ENCODE measurements at places on chromosomes 6 and 20.

DNA sequence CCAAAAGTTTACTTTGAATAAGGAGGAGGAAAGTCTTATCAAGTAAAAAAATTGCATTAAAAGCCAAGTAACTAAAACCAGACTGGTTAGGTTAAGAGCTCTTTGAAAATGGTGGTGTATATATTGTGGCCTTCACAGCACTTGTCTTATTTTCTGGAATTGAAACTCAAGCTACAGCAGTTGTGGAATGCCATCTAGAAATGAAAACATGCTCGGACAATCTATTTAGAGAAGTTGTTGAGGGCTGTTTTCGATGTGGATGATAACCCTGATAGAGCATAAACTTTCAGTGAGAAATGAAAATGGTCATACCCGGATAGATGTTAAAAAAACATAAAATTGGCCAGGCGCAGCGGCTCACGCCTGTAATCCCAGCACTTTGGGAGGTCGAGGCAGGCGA is 47.0 kb downstream of the ARID1B start:
- DNase-seq, result no peak

- DNase-seq, result no peak
Observed at GRCh38 chr20:63322933-63323273, 29.9 kb downstream of the COL20A1 start.

- no peak for DNase-seq
Observed at GRCh38 chr6:17505062-17505476, 95.0 kb upstream of the FAM8A1 start.

- no peak for DNase-seq
Observed at GRCh38 chr6:41476401-41476800, 69.8 kb upstream of the FOXP4 start.

DNA sequence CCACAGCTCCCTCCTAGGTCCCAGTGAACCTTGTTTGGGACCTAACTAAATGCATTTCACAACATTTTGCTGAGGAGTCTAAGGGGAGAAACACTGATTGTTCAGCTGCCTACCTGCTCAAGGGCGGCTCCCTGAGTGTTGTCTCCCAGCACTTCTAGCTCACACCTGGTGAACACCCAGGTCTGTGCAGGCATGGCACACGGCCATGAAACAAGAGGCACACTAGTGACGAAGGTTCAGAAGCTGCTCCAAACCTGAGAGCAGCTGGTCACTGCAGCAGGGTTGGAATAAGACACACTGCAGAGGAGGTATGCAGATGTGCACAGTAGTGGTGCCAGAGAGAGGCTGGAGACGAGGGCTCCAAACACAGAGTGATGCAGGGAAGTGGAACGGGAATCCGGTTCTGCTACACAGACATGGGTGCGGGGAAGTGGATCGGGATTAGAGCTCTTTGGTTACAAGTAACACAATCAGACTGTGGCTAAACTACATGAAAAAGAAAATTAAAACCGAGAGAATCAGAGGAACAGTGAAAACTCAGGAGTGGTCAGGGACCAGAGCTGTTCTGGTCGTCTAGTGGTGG is 486.1 kb upstream of the CDH4 start:
- DNase-seq, result no peak

GRCh38 chr6:128379577-128379976 is 140.8 kb downstream of the PTPRK start:
- no peak for DNase-seq

GRCh38 chr6:5718231-5718947 is 288.3 kb downstream of the NRN1 start:
- no peak for DNase-seq

GRCh38 chr6:66926060-66926459 is 1219.0 kb upstream of the EYS start:
- no peak for DNase-seq

- DNase-seq, result no peak
Observed at GRCh38 chr20:36818861-36819260, 45.3 kb upstream of the DSN1 start.

DNA sequence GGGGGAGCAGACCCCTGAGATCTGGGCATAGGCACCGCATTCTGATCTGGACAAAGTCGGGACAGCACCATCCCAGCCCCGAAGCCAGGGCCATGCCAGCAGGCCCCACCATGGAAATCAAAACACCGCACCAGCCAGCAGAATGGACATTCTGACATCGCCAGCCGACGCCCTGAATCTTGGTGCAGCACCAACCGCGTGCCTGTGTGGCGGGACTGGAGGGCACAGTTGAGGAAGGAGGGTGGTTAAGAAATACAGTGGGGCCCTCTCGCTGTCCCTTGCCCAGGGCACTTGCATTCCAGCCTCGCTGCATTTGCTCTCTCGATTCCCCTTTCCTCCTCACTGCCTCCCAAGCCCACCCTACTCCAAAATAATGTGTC is 2.0 kb downstream of the NNAT start:
- no peak for DNase-seq

DNA sequence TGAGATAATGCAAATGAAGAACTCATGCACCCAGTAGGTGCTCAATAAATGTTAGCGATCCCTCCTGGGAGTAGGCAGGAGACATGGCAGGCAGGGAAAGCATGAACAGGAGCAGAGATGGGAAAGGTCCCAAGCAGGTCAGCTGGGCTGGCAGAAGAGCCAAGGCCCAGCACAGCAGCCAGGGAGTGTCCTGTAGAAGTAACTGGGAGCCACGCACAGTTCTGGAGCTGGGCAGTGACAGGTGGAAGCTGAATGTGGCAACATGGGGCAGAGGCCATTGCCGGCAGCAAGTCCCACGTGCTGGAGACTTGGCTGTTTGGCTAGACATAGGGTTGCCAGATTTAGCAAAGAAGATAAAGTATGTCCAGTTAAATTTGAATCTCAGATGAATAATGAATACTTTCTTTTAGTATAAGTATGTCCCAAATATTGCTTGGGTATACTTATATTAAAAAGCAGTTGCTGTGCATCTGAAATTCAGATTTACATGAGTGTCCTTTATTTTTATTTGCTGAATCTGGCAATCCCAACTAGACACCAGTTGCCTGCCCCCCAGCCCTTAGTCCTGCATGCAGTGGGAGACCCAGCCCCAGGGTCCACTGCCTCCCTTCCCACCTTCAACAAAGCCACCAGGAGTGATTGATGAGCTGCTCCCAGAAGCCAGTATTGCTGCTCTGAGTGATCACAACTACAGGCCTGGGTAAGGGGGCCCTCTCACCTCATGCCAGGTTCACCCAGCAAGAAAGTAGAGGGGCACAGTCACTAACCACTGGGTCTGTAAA is 3.7 kb upstream of the LPIN3 start:
- DNase-seq, result no peak

DNA sequence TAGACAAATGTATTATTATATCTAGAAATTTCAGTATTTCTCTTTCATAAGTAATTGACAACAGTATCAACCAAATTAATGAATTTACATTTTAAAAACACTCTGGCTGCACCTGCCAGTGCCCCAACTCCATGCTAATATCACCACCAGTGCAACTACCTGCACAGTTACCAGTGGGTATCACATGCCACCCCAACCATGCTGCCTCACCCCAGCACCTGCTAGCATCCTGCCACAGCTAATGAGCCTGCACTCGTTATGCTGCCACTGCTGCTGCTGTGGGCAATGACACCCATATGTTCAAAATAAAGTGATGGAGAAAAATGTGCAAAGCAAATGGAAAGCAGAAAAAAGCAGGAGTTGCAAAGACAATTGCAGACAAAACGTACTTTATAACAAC is 855.9 kb upstream of the MANEA start:
- no peak for DNase-seq

DNA sequence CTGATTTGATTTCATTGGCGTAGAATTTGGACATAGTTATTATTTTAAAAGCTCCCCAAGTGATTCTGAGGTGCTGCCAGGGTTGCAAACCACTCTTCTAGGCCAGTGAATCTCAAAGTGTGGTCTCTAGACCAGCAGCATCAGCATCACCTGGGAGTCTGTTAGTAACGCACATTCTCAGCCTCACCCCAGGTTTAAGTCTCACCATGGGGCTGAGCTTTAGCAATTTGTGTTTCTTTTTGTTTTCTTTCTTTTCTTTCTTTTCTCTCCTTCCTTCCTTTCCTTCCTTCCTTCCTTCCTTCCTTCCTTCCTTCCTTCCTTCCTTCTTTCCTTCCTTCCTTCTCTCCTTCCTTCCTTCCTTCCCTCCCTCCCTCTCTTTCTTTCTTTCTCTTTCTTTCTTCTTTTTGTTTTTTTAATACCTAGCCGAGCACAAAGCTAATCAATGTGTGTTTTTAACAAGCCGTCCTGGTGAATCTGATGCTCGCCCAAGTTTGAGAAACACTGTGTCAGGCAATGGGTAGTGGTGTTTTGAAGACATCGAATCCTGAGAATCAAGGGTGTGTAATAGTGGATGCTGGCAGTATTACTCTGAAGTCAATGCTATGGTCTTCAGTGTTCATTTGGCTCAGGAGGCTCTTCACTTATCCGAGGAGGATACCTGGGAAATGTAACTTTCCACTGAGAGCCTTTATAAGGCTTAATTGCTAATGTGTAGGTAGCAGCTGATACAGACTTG is 104.9 kb downstream of the SLX4IP start:
- DNase-seq, result no peak

DNA sequence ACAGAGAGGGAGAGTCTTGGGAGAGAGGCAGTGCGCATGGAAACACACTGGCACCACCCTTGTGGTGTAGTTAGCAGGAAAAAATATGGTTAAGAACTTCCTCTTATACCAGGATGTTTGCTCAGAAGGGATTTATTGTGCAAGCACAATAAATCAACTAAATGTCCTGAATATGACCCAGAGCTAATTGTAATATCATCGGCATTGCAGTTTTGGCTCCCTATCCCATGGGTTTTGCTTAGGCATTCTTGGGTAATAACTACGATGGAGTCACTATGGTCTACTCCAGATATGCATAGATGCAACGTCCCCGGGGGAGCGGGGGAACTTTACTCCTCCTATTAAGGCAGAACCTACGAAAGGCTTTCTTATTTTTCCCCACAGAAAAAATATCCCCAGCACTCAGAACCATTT is 751.6 kb downstream of the EYS start:
- DNase-seq, result no peak

- DNase-seq, result no peak
Observed at GRCh38 chr20:48685300-48685699, 142.5 kb downstream of the PREX1 start.

- peak; percentile 71 for DNase-seq
Observed at GRCh38 chr6:7617801-7618764, 28.1 kb downstream of the SNRNP48 start.

GRCh38 chr6:33280539-33280938 is 3.6 kb downstream of the B3GALT4 start:
- DNase-seq, result no peak

DNA sequence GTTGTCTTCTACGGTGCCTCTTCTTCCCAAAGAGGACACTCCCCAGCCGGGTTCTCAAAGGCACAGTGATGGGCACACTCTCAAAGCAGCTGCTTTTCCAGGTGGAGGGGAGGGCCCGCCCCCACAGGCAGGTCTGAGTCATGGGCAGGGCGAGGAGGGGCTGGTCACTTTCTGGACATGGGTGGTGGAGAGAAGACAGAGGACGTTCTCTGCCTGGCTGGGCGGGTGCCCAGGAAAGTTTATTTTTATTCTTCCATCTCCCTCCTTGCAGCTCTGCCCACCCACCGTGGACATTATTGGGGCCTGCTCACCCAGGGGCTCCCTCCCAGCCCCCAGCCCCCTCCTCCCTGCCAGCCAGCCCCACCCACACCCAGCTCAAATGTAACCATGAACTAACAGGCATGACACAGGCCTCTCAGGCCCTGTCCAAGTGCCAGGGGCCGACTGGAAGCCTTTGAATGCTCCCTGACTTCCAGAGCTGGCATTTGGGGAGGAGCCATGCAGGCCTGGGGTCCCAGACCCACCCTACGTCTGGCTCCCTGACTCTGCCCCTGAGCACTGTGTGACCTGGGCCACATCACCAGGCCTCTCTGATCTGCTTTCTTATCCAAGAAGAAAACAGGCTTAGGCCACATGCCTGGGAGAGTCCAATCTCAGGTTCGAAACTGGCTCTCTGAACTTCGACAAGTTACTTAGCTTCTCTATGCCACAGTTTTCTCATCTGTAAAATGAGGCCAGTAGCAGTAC is 8.0 kb downstream of the TGM2 start:
- DNase-seq, result no peak

DNA sequence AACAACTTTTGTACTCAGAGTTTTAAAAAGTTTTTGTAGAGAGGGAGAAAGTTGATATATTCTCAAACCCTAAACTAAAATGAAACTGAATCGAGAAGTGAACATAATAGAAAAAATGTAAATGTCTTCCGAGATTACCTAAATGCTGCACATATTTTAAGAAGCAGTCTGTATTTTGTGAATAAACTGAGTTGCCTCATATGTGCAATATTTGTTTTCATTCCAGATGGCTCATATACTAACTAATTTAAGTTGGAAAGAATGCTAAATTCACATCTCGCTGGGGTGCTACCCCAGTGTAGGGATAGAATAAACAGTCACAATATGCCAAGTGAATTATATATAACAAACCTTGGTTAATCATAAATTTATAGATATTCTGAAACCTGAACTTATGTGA is 285.9 kb upstream of the THEMIS start:
- DNase-seq, result no peak

DNA sequence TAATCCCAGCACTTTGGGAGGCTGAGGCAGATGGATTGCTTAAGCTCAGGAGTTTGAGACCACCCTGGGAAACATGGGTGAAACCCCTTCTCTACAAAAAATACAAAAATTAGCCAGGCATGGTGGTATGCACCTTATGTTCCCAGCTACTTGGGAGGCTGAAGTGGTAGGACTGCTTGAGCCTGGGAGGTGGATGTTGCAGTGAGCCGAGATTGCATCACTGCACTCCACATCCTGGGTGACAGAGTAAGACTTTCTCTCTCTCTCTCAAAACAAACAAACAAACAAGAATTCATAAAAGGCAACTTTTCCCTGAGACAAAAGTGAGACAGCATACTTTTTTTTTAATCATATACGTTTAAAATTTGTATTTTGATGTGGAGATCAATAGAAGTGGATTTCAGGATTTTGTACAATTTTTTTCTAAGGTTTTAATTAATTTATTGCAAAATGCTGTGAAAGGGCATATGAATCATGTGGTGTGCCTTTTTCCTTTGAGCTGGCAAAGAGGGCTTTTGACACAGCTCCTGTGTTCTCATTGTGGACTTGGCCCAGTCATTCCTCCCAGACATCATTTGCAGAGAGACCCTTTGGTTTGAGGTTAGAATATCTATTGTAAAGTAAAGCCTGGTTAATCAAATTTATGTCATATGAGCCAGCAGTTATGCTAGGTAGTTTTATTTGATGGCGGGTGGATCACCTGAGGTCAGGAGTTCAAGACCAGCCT is 77.1 kb downstream of the TULP4 start:
- DNase-seq, result no peak

- no peak for DNase-seq
Observed at GRCh38 chr6:17466707-17467106, 73.3 kb downstream of the CAP2 start.

GRCh38 chr20:15951658-15952057 is 621.6 kb downstream of the KIF16B start:
- DNase-seq, result no peak

- no peak for DNase-seq
Observed at GRCh38 chr6:83854001-83854501, 891 bp downstream of the RIPPLY2 start.

DNA sequence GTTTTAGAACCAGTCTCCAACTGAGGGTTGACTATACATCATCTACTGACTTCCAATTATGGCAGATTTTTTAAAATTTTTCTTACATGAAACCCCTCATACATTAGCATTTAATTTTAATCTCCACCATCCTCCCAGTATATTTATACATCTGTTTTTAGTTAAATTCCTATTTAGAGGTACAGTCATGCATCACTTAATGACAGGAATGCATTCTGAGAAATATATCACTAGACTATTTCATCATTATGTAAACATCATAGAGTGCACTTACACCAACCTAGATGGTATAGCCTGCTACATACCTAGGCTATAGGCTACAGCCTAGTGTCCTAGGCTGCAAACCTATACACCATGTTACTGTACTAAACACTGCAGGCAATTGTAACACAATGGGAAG is 316.7 kb upstream of the MARCKS start:
- DNase-seq, result no peak
